Placental epithelial cell (primary cell): ENCODE measurements at places on chromosomes 12 and 14. TPM values are rescaled to one million over a fixed set of nuclear protein-coding genes. Genes with fewer than 3 reads are reported as not detected.

AQP2 gene
- total RNA-seq: not detected in 2 replicates

PAH gene
- not detected in 2 replicates for total RNA-seq

EIF2S3B gene
- total RNA-seq: 1.2 and 8.7 TPM in 2 replicates

SERPINA9 gene
- not detected in 2 replicates for total RNA-seq

LBHD2 gene
- total RNA-seq: not detected in 2 replicates

PLEKHD1 gene
- total RNA-seq: 0.22 and 0.39 TPM in 2 replicates

TBC1D30 gene
- 0.11 and 0.39 TPM in 2 replicates for total RNA-seq

PXMP2 gene
- 13.0 and 29.3 TPM in 2 replicates for total RNA-seq

SMIM41 gene
- total RNA-seq: 0.39 TPM in 1 of 2 replicates, not detected in the other

TNFRSF1A gene
- total RNA-seq: 151 and 174 TPM in 2 replicates

OSGEP gene
- 27.9 and 39.0 TPM in 2 replicates for total RNA-seq

PHLDA1 gene
- 0.98 and 1.6 TPM in 2 replicates for total RNA-seq

GIT2 gene
- 29.4 and 33.3 TPM in 2 replicates for total RNA-seq

CRIP1 gene
- total RNA-seq: 5.5 and 9.8 TPM in 2 replicates

POLE2 gene
- 5.3 and 7.9 TPM in 2 replicates for total RNA-seq

SLC25A47 gene
- total RNA-seq: not detected in 2 replicates

CCDC197 gene
- not detected in 2 replicates for total RNA-seq

STAC3 gene
- 0.39 TPM in 1 of 2 replicates, not detected in the other for total RNA-seq

ERG28 gene
- total RNA-seq: 5.1 and 12.6 TPM in 2 replicates

MAP1LC3B2 gene
- 0.39 TPM in 1 of 2 replicates, not detected in the other for total RNA-seq

SLC6A13 gene
- not detected in 2 replicates for total RNA-seq

FGF23 gene
- total RNA-seq: not detected in 2 replicates

KLRC3 gene
- total RNA-seq: 0.33 and 1.2 TPM in 2 replicates

FAM222A gene
- total RNA-seq: 0.22 and 0.39 TPM in 2 replicates

SMAGP gene
- total RNA-seq: 7.9 and 14.5 TPM in 2 replicates

GEMIN2 gene
- total RNA-seq: 14.7 and 17.7 TPM in 2 replicates

B4GALNT3 gene
- 0.22 and 0.39 TPM in 2 replicates for total RNA-seq

CD163L1 gene
- 0.11 TPM in 1 of 2 replicates, not detected in the other for total RNA-seq

CIT gene
- total RNA-seq: 9.9 and 13.7 TPM in 2 replicates

AKAP5 gene
- total RNA-seq: under 0.01 and 0.33 TPM in 2 replicates

DIABLO gene
- 84.3 and 88.7 TPM in 2 replicates for total RNA-seq

CCDC92 gene
- total RNA-seq: 13.3 and 14.6 TPM in 2 replicates

SCN8A gene
- total RNA-seq: 0.11 and 0.39 TPM in 2 replicates

TAS2R20 gene
- 2.7 and 4.1 TPM in 2 replicates for total RNA-seq

NELL2 gene
- total RNA-seq: 0.33 TPM in 1 of 2 replicates, not detected in the other

POTEG gene
- not detected in 2 replicates for total RNA-seq

BRMS1L gene
- total RNA-seq: 4.7 and 5.1 TPM in 2 replicates

NDUFB1 gene
- total RNA-seq: 110 and 181 TPM in 2 replicates

SERPINA3 gene
- 0.54 TPM in 1 of 2 replicates, not detected in the other for total RNA-seq

GLT8D2 gene
- 11.6 and 29.4 TPM in 2 replicates for total RNA-seq

OR6C2 gene
- not detected in 2 replicates for total RNA-seq

BDKRB2 gene
- total RNA-seq: 0.22 and 2.4 TPM in 2 replicates

WDR20 gene
- total RNA-seq: 18.7 and 21.6 TPM in 2 replicates

ARF6 gene
- 80.9 and 104 TPM in 2 replicates for total RNA-seq
